ENCODE measurements at places on chromosomes 3 and 15. TPM values are rescaled to one million over a fixed set of nuclear protein-coding genes. Genes with fewer than 3 reads are reported as not detected.

GRCh38 chr3:4392992-4393391 is 74.1 kb downstream of the SUMF1 start:
- DNase-seq, result no peak

DNA sequence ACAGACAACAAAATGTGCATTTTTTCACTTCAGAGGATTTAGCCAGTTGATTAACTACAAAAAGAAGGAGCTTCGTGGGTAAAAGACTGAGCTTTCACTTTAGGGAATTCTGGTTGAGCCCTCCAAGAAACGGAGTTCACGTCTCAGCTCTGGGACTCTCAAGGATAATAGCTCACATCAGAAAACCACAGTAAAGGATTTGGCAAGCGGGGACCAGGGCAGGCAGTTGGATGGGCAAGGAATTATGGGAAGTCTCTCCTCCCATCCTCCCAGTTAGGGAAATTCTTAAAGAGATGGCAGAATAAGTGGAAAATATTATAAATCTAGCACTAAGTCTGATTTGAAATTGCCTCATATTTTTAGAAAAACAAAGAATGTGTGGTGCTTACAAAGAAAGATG is 188.3 kb upstream of the EOMES start:
- no peak for DNase-seq

GRCh38 chr3:146896711-146897110 is 291.6 kb upstream of the PLSCR5 start:
- DNase-seq, result no peak

DNA sequence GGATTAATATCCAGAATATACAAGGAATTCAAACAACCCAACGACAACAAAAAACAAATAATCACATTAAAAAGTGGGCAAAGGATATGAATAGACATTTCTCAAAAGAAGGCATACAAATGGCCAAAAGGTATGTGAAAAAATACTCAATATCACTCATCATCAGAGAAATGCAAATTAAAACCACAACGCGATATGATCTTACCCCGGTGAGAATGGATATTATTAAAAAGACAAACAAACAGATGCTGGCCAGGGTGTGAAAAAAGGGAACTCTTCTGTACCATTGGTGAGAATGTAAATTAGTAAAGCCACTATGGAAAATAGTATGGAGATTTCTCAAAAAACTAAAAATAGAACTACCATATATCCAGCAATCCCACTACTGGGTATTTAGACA is 43.5 kb upstream of the MEF2A start:
- no peak for DNase-seq

- DNase-seq, result no peak
Observed at GRCh38 chr3:66344391-66344811, 123.6 kb downstream of the SLC25A26 start.

DNA sequence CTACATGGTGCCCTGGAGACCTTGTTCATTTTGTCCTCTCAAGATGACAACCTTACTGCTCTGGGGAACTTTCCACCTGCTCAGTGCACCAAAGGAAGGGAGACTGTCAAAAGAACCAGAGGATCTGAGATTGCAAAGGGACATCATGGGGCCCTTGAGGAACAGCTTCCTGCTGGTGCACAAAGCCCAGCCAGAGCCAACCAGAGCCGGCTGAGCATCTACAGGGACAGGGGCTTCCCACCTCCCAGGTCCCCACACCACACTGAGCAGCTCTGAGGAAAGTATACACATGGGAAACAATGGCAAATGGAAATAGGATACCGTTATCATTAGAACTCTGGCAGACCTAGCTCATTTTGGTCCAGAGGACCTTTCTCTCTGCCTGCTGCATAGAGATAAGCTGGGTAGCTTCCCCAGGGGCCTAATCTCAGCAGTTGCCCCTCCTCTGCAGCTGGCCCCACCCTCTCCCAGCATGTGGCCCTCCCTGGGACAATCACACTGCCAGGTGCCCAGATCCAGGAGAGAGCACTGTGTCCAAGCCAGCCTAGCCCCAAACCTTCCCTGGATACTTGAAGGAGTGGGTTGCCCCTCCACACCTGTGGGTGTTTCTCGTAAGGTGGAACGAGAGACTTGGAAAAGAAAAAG is 123.4 kb upstream of the PRR20G start:
- no peak for DNase-seq

- peak; percentile 4 for DNase-seq
Observed at GRCh38 chr3:122493296-122493695, 21.4 kb downstream of the KPNA1 start.

DNA sequence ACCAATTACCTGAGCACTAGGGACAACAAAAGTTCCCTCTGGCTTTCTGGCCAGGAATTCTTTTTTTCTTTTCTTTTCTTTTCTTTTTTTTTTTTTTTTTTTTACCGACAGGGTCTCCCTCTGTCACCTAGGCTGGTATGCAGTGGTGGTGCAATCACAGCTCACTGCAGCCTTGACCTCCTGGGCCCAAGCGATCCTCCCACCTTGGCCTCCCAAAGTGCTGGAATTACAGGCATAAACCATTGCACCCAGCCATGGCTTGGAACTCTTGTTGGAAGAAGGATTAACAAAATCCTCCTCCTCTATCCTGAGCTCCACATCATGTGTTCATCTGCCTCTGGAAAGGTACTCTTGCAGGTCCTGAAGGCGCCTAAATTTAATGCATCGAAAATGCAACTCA is 2.9 kb upstream of the LTF start:
- no peak for DNase-seq

- no peak for DNase-seq
Observed at GRCh38 chr15:45100884-45101625, 12.9 kb downstream of the DUOX2 start.

DNA sequence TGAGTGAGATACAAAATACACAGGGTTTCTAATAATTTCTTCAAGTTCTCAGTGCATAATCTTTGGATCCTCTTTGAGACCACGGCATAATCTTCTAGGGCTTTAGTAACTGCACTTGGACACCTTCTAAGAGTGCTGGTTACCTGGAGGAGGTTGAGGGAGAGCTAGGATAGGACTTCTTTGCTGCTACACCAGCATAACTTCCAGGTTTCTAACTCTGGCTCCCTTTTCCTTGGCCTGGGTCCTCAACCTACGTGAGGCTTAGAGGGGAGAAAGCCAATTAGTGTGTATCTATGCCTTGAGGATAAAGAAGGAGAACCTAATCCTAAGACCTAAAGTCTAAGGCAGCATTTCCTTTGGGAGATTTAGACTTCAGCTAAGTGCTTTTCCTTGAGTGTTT is 184.8 kb downstream of the LSAMP start:
- DNase-seq, result no peak

DNA sequence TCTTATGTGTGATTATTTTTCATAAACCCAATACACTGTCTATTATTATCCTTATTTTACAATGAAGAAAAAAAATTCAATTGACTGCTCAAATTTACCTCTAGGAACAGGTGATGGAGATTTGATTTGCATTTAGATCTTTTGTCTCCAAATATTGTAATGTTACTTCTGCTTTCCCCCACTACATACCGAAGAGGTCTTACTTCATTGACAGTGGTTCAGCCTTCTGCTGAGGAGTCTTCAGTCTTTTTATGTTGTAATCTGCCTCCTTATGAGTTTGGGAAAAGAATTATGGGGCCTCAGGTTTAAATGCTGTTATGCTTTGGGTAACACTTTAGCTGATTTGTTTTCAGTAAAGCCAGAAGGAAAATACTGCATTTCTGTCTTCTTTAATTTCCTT is 199.5 kb downstream of the LPP start:
- no peak for DNase-seq

- DNase-seq, result peak; percentile 97
Observed at GRCh38 chr3:157311633-157312375, 124.8 kb upstream of the PTX3 start.

DNA sequence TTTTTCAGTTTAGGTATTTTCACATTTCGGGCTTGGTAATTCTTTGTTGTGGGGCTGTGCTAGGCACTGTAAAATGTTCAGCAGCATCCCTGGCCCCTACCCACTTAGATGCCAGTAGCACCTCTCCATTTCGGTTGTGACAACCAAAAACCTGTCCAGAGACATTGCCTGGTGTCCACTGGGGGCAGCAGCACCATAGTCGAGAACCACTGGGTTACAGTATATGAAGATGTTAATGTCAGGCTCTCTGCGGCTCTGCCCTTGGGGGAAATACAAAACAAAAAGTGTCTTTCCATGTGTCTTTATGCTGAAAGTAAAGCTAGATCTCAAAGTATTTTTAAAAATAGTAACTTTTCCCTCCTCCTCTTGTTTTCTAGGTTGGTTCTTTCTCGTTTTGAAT is 177.2 kb downstream of the ITPR1 start:
- DNase-seq, result no peak

DNA sequence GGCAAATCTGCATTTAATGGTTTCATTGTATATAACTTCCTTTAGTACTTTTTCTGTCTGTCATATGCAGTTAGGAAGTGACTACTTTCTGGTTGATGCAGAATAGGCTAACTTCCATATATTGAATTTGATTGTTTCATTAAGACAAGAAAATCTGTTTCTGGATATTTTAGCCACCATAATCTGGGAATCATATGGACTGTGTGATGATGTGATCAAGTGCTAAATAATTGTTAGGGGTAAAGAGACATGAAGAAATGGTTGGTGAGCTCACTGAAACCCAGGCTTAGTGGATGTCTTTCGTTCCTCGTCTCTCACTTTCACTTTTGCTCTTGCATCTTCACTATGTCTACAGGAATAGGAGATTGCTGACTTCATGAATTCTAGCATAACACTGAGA is 3.5 kb upstream of the MNS1 start:
- DNase-seq, result no peak

GRCh38 chr3:118781839-118782238 is 252.8 kb downstream of the IGSF11 start:
- no peak for DNase-seq

GRCh38 chr3:28703843-28704242 is 355.2 kb upstream of the AZI2 start:
- DNase-seq, result no peak

DNA sequence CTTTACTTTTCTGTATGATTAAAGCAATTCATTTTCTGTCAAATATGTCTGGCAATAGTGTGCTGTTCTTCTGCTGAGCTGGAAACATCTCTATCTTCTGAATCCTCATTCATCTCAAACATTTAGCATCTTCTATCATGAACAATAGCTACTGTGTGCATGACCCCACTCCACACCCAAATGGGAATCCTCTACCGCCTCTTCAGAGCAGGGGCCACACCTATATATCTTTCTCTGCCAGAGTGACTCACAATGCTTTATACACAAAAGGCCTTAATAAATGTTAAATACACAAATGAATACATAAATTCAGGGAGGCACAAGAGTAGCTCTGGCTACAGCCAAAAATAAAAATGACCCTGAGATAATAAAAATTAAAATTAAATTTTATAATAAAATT is 8.0 kb downstream of the ALDH1A2 start:
- no peak for DNase-seq

GRCh38 chr15:73982222-73982962 is 9.7 kb downstream of the STOML1 start:
- DNase-seq, result peak; percentile 69

GRCh38 chr3:160213191-160213590 is 12.0 kb upstream of the C3orf80 start:
- DNase-seq, result no peak

GRCh38 chr15:63526401-63526800 is 22.0 kb downstream of the USP3 start:
- no peak for DNase-seq

DNA sequence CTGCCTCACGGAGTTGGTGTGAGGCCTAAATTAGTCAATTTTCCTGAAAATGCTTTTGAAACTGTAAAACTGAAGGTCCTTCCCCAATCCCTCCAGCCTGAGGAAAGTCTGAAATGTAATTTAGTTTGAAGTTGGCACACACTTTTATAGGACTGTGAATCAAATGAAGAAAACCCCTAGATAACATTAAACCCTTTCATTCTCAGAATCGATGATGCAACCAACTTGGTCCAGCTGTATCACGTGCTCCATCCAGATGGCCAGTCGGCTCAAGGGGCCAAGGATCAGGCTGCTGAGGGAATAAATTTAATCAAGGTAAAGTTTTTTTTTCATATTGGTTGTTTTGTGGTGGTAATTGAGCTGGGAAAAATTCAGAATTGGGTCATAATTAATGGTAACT is 11.7 kb downstream of the MRPS22 start:
- no peak for DNase-seq

GRCh38 chr3:126956361-126956760 is 26.6 kb upstream of the PLXNA1 start:
- DNase-seq, result no peak

DNA sequence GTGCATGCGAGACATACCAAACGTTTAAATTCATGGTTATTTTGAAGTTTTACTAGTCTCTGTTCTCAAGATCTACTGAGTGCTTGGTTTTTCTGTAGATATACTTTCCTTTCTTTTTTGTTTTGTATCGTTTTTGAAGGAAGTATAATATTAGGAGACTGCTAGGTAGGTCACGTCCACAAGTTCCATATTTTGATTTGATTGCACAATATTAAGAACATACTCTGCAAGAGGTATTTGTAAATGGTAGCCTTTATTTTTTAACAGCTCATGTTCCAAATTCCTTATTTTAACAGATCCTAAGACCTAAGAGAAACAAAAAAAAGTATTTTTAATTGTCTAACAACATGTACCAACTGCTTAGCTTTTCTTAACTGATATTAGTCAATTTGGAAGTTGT is 156.7 kb downstream of the SERPINI1 start:
- DNase-seq, result no peak

- no peak for DNase-seq
Observed at GRCh38 chr15:70014860-70015490, 82.7 kb downstream of the TLE3 start.

GRCh38 chr3:149209431-149209830 is 12.2 kb downstream of the CP start:
- DNase-seq, result no peak

Gene LYSMD4
- polyA plus RNA-seq, result 2.7 TPM

Gene P2RY13
- polyA plus RNA-seq, result not detected

Gene GOLGA6L7
- not detected for polyA plus RNA-seq

Gene GOLGA6L10
- polyA plus RNA-seq, result 0.44 TPM

Gene BOC
- polyA plus RNA-seq, result 17.7 TPM

Gene AHSG
- polyA plus RNA-seq, result not detected

Gene AMIGO3
- polyA plus RNA-seq, result not detected

Gene GXYLT2
- polyA plus RNA-seq, result 6.3 TPM

Gene BCL6
- 17.4 TPM for polyA plus RNA-seq

Gene OR5K2
- polyA plus RNA-seq, result not detected

Gene CYP1A1
- not detected for polyA plus RNA-seq

Gene RETNLB
- polyA plus RNA-seq, result not detected

Data from BJ (cell line).